ENCODE measurements at places on chromosomes 3 and 15.

GRCh38 chr15:58513726-58514336 lies 82.0 kb downstream of the LIPC start:
- DNase-seq: no peak

- no peak for DNase-seq
These were observed 83.9 kb upstream of the MEX3B start for GRCh38 chr15:82129761-82130160.

GRCh38 chr15:62888623-62889022 lies 153.9 kb upstream of the TPM1 start:
- DNase-seq: no peak

- no peak for DNase-seq
These were observed 41.3 kb downstream of the CMTM7 start for GRCh38 chr3:32432711-32433530.

DNA sequence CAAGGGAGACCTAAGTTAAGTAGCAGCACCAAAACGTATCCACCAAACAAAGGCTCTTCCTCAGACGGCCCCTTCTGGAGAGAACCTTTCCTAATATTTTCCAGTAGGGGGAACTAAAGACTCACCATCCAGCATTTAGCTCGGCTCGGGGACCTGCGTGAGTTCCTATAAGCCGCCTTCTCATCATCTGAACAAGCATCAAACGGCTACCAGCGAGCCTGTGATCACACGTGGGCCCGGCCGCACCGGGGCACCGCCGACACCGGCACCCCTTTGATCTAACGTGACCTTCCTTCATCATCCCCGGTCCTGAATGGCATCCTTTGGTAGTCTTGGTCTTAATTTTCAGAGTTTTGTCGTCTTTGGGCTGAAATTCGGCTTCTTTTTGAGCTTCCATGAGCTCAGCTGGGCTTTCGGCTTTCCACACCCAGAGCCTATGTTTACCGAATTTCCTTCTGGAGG lies 1.4 kb upstream of the ROBO2 start:
- no peak for DNase-seq

DNA sequence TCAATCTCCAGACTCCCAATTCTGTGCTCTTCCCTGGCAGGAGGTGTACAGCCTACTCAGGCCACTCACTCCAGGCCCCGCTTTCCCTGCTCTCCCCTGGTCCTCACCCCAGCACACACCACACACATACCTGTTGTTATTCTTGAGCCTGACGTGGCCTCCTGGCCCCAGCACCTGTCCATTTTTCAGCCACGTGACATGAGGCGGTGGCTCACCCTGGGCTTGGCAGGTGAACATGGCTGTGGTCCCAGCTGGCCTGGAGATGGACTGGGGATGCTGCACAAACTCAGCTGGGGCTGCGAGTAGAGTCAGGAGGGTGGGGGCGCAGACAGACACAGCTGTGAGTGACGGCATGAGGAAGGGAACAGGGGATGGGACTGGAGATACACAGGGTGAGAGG lies 27.3 kb downstream of the RNU5B-1 start:
- no peak for DNase-seq

DNA sequence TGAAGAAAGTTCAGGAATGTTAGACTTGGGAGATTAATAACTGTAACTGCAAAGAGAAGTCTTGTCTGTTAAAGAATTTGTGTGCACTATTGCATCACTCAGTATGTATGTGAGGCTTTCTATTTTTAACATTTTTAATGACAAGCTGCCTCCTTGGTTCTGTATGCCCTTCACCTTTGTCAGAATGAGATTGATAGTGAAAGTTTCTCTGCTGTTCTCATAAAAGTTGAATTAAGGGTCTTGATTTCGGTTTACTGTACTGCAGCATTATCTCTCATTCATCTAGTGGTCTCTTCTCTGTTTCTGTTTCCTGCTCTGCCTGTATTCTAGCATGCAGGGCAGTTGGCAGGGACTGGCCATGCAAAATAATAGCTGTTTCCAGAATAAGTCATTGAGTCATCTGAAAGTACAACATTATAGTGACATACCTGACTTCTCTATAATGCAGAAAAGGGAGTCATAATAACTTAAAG lies 454.9 kb downstream of the IL5RA start:
- no peak for DNase-seq

GRCh38 chr15:66241087-66241907 lies 12.3 kb downstream of the MEGF11 start:
- no peak for DNase-seq

- DNase-seq: no peak
These were observed 89.6 kb upstream of the RAP2B start for GRCh38 chr3:153072382-153072781.

GRCh38 chr3:15452156-15452555 lies 24.8 kb downstream of the EAF1 start:
- no peak for DNase-seq

DNA sequence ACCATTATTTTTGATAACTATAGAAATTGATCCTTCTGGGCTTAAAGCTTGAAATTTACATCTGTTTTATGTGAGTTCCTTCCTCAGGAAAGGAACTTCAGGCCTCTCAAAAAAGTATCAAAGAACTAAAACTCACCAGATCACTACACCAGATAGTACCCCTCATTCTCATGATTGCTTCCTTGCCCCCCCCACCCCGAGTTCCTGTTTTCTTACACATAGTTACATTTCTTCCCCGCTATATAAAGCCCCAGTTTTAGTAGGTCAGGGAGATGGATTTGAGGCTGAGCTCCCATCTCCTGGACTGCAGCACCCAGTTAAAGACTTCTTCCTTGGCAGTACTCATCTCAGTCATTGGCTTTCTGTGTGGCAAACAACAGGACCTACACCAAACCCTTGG lies 80.3 kb upstream of the HRH1 start:
- no peak for DNase-seq

DNA sequence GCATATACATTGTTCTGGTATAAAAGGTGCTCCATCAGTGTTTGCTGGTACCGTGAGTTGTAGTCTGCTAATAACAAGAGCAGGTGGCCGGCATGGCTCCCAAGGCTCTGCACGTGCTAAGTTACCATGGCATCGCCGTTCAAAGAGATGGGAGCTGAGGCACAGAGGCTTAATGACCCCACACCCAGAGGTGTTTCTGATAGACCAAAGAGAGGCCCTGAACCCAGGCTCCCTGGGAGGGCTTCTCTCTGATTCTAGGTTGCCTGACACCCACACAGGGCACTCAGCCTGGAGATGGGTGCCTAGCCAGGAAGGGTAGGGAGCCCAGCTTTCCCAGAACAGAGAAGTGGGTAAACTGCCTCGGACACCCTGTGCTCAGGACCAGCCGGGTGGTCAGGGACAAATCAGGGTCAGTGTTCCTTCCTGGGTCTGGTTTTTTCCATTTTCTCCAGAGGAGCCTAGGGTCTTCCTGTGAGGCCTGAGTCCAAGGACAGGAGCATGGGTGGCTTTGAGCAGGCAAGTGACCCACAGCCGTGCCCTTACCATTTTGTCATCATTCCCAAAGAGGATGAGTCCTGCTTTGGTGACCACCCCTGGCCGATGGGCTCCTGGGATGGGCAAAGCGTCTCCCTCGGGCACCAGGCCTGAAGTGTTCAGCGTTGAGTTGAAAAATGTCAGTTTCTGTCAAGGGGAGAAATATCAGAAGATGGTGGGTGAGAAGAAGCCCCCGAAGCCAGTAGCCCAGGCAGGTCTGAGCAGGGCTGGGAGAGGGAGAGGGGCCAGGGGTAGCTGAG lies 27.3 kb downstream of the ALDH1L1 start:
- DNase-seq: no peak
